GM13977 (cell line): ENCODE measurements at places on chromosomes 2 and 18.

- peak; percentile 90 for DNase-seq
Observed at GRCh38 chr2:127591221-127591923, 54.6 kb upstream of the GPR17 start.

DNA sequence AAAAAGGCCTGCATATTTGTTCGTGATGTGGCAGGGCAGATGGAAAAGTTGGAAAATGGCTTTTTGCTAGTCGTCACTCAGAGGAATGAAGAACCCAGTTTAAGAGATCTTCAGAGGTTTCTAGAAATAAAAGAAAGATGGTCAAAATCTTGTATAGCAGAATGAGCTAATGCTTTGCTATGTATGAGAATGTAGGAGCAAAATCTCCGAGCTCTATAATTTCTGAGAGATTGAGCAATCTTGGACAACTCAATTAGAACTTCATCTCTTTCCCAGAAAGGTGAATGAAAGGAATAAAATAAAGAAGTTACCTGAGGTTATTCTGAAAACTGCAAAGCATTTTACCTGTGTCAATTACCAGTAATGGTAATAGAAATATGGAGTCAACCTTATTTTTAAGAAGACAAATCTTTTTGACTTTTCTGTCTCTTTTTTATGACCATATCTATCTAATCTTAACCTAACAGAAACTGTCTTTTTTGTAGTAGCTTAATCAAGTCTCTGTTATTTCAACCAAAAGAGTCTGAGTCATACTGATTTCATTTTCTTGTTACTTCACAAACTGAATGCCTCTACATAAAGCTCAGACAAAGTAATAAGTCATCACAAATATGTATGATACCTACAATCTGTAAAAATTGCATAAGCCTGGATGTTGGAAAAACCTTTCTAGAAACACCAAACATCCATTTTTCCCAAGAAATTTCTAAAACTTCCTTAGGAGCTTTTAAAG, 32.5 kb downstream of the CCDC68 start:
- no peak for DNase-seq

GRCh38 chr2:47618272-47618552, 164.7 kb upstream of the MSH6 start:
- no peak for DNase-seq

DNA sequence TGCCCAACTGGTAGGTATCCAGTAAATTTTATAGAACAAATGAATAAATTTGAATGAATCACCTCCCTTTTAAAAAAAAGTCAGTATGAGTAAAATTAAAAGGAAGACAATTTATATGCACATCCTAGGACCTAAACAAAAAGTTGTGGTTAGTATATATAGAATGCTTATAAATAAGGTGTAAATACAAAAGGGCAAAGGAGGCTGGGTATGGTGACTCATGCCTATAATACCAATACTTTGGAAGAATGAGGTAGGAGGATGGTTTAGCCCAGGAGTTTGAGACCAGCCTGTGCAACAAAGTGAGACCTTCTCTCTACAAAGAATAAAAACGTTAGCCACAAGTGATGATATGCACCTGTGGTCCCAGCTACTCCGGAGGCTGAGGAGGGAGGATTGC, 12.8 kb downstream of the C2orf69 start:
- DNase-seq: no peak

GRCh38 chr2:208654056-208654455, 247.5 kb downstream of the PTH2R start:
- no peak for DNase-seq

GRCh38 chr2:48755473-48755872, at the start of gene LHCGR:
Gene LHCGR, minus strand, starts transcription at chr2:48755724. Its CDS starts 53 bp downstream, at chr2:48755671.
- no peak for DNase-seq

- no peak for DNase-seq
Observed at GRCh38 chr2:214005337-214005736, 405.5 kb upstream of the VWC2L start.

DNA sequence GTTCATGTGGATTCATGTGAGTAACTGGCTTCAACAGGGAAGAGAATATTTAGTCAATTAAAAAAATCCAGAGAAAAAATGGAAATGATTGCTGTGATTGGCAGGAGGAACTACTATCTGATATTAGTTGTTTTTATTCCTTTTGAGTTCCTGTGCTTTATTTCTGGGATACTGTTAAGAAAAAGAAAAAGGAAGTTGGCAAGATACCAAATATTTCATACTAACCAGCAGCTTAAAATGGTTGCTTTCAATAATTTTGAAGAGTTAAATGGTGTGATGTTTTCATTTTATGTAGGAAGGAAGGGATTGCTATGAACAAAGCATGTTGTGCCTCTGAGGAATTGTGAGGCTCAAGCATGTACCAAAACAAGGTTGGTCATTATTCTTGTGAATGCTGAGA, 8.1 kb upstream of the MTX2 start:
- DNase-seq: no peak

DNA sequence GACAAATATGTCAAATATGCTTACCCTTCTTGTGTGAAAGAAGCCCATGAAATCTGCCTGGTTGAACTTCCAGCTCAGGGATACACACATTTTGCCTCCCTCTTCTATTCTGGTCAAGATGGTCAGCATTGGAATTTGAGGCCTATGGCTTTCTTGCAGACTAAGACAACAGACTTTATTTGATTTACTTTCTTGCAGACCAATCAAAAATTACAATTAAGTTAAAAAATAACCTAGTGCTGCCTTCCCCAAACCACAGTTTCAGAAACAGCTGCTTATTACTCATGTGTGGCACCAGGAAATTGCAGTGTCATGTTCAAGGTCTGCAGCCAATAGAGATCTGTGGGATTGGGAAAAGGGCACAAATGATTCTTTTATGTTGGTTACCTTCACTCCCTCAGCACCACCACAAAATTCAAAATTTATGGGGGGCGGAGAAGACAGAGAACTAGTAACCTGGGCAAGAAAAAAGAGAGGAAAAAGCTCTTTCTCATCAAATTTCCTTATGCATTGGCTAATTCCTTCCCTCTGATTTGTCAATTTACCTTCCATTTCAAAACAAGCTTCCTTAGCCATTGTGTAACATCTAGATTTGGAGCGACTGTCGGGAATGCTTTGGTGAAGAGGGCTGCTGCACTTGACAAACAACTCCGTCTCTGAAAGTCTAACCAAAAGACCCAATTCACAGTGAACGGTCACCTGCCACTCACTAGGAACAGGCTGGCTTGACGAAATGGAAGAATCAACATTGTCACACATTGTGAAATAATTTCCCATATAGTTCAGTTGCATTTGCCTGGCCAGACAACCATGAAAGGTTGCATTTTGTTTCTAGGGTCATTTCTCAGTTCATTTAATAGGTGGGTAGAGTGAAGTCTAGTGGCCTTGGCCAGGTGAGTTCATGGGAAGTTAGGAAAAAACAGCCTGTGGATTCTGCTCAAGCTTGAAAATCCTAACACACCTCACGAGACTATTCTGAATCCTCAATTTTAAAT, 100.4 kb upstream of the FZD5 start:
- no peak for DNase-seq

DNA sequence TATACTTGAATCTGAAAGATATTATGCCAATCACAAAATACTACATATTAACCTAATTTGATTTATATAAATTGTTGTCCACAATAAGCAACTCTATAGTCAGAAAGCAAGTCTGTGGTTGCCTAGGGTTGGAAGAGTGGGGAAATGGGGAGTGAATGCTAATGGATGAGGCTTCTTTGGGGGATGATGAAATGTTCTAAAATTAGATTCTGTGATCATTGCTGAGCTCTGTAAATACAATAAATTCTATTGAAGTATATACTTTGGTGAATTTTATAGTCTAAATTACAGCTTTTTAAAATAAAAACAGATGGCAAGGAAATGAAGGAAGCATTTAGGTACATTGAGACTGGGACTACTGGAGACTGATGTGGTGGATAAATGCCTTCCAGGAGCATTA, 275.5 kb downstream of the MBD2 start:
- DNase-seq: no peak

- no peak for DNase-seq
Observed at GRCh38 chr18:1392046-1392445, 487.4 kb downstream of the ADCYAP1 start.

GRCh38 chr2:138779406-138779780, 797 bp downstream of the NXPH2 start:
- DNase-seq: no peak
